Nasal cavity respiratory epithelium epithelial cell of viscerocranial mucosa (primary cell): ENCODE measurements at places on chromosomes 11 and 22. TPM values are rescaled to one million over a fixed set of nuclear protein-coding genes. Genes with fewer than 3 reads are reported as not detected.

The CRYBB2 gene
- total RNA-seq: not detected in 2 replicates

The SCGB1D2 gene
- not detected in 2 replicates for total RNA-seq

The TEX54 gene
- not detected in 2 replicates for total RNA-seq

The ELFN2 gene
- total RNA-seq: 0.68 and 1.1 TPM in 2 replicates

The FGF3 gene
- total RNA-seq: not detected in 2 replicates

The CDHR5 gene
- not detected in 2 replicates for total RNA-seq

The CHRM1 gene
- total RNA-seq: not detected in 2 replicates

The CCDC82 gene
- total RNA-seq: 6.2 and 20.4 TPM in 2 replicates

The FKBP2 gene
- 47.3 and 103 TPM in 2 replicates for total RNA-seq

The TMEM191B gene
- total RNA-seq: 0.28 and 0.68 TPM in 2 replicates

The SYT9 gene
- total RNA-seq: not detected in 2 replicates

The PTPN5 gene
- not detected in 2 replicates for total RNA-seq

The UPK3A gene
- total RNA-seq: not detected in 2 replicates

The ACTN3 gene
- under 0.01 TPM in 1 of 2 replicates, not detected in the other for total RNA-seq

The OR6T1 gene
- total RNA-seq: under 0.01 TPM in 1 of 2 replicates, not detected in the other

The MS4A12 gene
- not detected in 2 replicates for total RNA-seq

The APLNR gene
- not detected in 2 replicates for total RNA-seq

The AHNAK gene
- total RNA-seq: 265 and 856 TPM in 2 replicates

The RRM1 gene
- 43.4 and 44.4 TPM in 2 replicates for total RNA-seq
